RCC 7860 (cell line): ENCODE measurements at places on chromosomes 2 and 18.

DNA sequence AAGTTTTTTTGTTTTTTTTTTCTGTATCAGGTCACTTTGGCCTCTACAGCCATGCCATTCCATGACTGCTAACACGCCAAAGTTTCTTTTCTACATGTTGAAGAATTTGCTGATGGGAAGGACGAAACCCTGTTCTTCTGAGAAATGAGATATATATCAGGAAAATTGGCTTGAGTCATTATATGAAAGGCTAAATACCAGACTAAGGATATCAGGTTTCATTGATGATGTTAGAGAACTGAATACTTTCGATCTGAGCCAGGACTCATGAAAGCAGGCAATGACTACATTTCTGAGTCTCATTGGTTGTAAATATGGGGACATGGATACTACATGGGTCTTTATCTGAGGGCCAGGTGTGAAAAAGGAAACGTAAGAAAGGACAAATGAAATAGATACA lies 181.4 kb downstream of the OSR1 start:
- no peak for DNase-seq

GRCh38 chr2:191724015-191724414 lies 46.1 kb downstream of the NABP1 start:
- no peak for DNase-seq

DNA sequence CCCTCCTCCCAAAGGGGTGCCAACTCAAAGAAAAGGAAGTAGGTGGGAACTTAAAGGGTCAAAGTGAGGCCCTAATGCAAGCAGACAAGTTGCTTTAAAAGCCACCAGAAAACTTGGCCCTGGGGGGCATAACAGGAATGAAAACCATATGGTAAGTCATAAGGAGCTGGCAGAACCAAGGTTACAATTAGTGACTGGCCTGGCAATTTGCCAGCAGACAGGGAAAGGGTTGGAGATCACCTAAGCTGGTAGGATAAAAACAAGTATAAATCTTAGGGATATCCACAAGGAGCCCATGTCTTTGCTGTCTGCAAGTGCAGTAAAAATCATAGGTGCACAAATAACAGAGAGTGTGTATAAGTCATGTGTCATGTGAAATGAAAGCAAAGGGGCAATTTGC lies 256.7 kb upstream of the LRRTM4 start:
- no peak for DNase-seq

GRCh38 chr2:42073739-42074503 lies 26.1 kb downstream of the PKDCC start:
- DNase-seq, result no peak

DNA sequence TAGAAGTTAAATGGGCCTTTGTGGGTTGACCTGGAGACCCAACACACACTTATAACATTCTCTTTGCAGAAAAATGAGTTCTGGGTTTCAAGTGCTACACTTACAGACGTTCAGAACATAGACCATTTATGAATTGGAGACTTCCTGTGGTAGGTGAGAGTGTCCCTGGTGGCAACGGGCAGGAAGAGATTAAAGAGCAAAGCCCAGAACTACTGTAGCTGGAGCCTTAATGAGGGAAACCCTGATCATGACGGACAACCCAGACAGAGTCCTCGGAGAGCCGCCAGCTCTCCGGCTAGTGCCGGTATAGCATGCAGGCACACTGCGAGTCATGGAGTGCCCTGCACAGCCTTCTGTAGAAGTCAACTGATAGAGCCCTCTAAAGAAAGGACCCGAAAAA lies 44.5 kb upstream of the RMDN2 start:
- DNase-seq, result no peak

DNA sequence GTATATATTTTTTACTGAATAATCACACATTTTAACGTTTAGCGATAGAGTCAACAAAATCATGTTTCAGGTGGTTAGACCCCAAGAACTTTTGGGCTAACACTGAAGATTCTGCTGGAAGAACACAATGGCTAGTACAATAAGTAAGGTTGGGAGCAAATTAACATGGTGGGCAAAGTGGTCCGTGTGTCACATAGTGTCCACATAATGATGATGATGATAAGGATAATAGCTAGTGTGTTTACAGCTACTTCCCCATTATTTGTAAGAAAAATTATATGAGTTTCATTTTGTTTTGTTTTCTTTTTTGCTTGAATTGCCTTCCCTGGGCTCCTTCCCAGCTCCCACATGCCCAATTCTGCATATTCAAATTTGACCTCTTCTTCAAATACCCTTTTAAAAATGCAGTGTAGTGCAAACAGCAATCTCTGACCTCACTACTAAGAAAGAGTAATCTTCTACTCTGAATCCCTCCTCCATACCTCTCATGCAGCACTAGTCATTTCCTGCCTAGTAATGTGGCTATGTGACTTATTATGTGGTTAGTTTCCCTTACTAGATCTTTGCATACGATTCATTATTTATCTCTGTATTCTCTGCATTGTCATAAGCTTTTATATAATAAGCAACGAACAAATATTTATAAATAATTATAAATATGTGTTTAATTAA lies 16.9 kb upstream of the VPS54 start:
- peak; percentile 66 for DNase-seq

GRCh38 chr2:18611184-18611583 lies 21.8 kb upstream of the NT5C1B start:
- DNase-seq, result no peak

- DNase-seq, result no peak
Measured at GRCh38 chr18:74430231-74430630, 26.9 kb downstream of the DIPK1C start.

DNA sequence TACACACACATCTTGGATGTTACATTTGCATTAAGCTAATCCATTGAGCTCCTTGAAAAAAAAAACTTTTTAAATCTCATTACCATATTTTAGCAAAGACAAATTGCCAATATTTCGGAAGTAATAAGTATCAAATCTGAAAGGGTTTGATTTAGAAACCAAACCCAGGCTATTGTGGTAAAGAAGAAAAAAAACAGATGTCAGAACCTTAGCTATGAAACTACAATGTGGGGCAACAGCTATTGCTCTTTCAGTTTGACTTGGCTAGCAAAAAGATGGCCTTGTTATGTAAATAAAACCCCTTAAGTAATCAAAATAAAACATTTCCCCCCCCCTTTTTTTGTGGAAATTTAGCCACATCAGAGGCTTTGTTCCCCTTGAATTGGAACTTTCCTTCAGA lies 41.2 kb upstream of the REG3A start:
- DNase-seq, result no peak

DNA sequence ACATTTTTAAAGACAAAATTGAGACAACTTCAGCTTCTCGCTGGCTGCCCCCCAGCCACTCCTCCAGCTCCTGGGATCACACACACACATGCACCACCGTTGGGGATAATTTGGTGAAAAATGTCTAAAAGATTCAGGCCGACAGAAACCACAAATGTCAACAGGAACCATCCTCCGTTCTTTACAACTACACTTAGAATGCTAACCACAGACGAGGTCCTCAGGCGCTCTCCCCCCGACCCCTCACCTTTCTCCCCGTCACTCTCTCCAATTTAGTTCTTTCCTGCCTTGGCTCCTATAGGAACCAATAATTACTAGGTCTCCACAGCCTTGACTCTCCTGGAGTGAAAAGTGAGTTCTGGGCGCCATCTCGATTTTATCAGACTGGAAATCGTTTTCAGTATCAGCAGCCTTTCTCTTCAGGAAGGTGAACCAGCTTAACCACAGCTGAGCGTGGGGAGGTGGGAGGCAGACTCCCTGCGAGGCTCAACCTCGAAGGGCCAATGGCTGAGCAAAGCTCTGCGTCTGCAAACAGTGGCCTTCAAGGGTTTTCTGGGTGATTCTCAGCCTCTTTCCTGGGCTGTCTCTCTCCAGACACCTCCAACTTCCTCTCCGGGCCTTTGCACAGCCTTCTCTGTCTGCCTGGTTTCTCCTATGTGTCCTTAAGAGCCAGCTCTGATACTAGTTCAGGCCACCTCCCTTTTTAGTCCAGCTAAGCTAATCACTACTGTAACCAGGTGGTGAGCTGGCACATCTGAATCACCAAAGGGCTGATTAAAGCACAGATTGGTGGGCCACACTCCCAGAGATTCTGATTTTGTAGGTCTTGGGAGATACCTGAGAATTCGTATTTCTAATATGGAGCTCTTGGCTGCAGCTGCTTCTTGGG lies 115.7 kb upstream of the COPS8 start:
- no peak for DNase-seq

- no peak for DNase-seq
Measured at GRCh38 chr2:3149441-3150217, 228.0 kb downstream of the EIPR1 start.

DNA sequence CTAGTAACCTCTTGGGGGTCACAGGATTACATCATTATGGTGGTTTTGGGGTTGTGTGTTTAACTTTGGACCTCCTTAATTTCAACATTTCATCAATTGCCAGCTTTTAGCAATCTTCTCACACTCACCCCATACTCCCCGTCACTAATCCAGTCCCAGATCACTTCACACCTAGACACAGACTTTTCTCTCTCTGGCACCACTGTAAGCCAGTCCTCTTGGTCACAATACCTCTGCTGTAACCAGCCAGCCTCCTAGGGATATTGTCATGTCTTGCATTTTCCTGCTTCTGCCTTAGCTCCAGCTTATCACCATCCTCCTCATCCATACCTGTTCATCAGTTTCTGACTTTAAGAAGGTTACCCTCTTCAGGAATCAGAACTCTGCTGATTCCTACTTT lies 1.6 kb upstream of the STK17B start:
- DNase-seq, result no peak

GRCh38 chr2:44805401-44806235 lies 135.9 kb upstream of the SIX3 start:
- DNase-seq, result no peak

GRCh38 chr2:2623939-2624338 lies 292.9 kb upstream of the MYT1L start:
- no peak for DNase-seq

- no peak for DNase-seq
Measured at GRCh38 chr2:172704072-172704936, 31.3 kb upstream of the RAPGEF4 start.

GRCh38 chr18:48545757-48546321 lies 7.0 kb downstream of the CTIF start:
- no peak for DNase-seq

- no peak for DNase-seq
Measured at GRCh38 chr2:10246370-10246769, 56.3 kb upstream of the HPCAL1 start.

DNA sequence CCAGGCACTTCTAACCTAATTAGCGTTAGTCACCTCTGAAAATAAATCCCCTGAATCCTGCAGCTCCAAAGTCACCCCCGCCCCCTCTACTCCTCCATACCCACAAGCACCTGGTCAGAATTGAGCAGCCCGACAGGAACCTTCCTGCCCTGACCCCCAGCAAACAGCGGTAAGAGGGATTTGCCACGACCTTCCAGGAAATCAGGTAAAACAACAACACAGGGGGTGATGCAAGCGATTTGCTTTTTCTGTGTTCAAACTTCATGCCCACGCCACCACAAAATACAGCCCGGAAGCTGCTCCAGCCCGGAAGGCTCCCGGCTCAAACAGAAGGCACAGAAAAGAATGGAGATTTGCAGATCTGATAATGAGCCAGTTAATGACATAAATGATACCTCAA lies 367.1 kb downstream of the GPD2 start:
- no peak for DNase-seq

DNA sequence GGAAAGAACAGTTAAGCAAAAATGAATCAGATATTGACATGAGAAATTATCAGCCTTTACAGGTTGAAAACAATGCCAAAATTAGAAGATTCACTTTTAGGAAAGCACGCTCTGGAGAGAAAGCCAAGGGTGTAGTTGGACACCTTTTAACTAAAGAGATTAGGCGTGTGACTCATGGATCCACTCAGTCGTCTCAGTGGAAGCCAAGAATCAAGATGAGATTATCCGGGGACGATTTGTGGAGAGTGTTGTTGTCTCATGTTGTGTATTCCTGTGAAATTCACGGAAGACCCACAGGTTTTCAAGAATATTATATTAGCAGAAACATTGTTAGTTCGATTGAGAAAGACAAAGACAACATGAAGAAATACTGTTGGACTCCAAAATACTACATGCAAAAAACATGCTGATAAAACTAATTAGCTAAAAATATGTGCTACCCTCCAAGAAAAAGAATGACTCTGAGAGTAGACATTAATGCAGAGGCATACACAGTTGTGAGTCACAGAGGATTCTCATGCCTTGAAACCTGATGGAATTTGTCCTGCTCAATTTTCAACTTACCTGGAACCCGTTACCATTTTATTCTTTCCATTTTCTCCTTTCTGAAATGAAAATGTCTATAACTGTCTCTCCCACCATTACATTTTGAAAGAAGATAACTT lies 192.1 kb upstream of the RND3 start:
- DNase-seq, result no peak

GRCh38 chr2:178870703-178871102 lies 63.5 kb upstream of the TTN start:
- no peak for DNase-seq

GRCh38 chr2:199468561-199469513 lies 11.1 kb upstream of the SATB2 start:
- no peak for DNase-seq

DNA sequence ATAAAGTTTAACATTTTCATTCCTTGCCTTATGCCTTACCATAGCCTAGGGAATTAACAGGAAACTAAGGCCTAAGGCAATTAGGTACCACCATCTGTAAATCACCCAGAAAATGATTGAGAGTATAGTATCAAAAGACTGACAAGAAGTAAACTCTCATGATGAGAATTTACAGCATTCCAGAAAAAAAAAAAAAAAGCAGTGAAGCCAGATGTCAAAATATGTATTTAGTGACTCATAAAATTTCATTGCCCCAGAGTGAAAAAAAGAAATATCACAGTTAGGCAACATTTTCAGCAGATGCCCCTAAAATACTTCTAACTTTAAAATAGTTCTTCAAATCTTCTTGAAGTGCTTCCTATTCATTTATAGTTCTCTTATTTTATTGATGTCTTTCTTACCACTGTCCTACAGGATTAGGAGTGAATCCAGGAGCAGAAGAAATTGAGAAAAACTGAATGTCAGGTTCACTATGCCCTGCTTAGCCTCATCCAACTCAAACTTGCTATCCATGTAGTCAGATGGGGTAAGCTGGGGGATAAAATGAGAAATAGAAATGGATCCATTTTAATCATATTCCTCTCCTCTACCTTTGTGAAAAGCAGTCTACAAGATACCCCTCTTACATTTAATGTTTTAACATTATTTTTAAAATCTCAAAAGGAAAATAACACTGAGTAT lies 57.3 kb upstream of the TANK start:
- no peak for DNase-seq

DNA sequence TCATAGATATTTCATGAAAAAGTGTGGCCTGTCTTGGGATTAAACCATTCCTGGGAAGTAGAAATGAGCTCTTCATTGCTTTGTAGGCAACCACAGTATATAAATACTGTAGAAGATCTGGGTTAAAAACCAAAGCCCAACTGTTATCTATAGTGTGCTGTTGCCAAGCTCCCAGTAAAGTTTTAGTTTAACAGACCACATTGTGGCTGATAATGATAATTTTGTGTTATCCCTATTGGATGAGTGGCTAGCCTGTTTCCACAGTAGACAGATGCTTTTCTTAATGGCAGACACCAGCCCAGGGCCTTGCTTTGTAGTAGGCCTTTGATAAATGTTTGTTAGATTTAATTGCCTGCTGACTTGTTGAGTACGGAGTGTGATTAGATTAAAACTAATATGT lies 52.1 kb downstream of the FMNL2 start:
- peak; percentile 69 for DNase-seq
